Epithelial cell of esophagus (primary cell): ENCODE measurements at places on chromosomes 2 and 18.

DNA sequence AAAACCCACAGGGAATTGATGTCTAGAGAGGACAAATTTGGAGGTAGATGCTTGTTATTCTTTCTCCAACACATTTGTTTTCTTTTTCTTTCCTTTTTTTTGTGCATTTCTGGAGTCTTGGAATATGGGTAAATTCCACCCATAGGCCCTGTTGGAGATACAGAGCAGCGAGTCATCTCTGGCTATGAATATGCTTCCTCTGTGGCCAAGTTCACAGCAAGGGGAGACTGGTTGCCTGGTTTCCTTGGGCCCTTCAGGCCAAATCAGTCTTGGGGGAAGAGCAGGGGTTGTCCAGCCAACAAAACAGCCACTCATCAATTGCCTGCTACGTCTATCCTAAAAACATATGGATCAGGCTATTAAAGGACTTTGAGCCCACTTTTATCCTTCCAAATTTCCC, 27.5 kb downstream of the SP100 start:
- DNase-seq = peak; percentile 25

DNA sequence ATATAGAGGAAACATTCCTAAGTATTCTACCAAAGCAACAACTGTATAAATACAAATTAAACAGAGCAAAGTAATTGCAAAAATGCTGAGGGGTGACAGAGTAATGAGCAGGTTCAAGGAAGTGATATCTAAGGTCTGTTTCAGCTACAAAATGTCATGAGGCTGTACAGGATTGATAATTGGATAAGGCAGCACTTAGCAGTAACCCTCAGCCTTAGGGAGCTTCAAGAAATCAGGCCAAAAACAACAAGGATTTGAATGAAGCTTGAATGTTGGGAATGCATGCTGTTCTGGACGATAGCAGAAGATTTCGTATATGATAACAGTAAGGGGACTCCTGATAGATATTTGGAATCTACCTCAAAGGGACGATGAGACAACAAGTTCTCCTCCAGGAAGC, 142.0 kb upstream of the MMADHC start:
- no peak for DNase-seq

DNA sequence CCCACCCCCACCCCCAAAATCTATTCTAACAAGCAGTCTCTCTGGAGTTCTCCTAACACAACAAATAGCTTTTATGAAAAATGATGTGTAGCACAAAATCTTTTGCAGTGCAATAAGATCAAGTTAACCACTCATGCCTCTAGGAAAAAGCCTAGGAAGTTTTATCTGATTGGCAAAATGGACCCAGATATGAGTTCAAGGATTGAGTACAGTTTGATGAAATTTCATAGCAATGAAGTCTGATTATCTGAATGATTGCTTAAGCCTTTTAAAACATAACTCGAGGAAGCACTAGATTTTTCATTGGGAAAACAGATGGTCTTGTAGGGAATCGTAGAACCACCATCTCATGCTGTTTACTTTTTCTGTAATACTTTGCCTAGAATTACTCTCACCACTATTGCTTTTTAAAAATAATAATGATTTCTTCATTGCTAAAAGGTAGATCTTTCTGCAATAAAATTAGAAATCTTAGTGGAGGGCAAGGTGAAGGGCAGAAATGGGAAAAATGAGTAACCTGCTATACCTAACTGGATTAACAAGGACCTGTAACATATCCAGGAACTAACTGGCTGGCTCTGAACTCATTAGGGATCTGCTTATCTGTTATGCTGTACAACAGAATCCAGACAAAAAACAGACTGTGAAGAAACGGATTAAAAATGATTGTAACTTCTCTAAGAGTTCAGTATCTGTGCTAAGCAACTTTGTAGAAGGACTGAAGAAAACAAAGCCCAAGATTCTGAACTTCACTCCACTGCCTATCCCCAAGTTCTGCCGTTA, 73.7 kb upstream of the ETAA1 start:
- no peak for DNase-seq

- no peak for DNase-seq
These were observed 36.3 kb downstream of the CXCR4 start for GRCh38 chr2:136081582-136082210.

GRCh38 chr2:132911726-132912724, 242.0 kb upstream of the LYPD1 start:
- no peak for DNase-seq

DNA sequence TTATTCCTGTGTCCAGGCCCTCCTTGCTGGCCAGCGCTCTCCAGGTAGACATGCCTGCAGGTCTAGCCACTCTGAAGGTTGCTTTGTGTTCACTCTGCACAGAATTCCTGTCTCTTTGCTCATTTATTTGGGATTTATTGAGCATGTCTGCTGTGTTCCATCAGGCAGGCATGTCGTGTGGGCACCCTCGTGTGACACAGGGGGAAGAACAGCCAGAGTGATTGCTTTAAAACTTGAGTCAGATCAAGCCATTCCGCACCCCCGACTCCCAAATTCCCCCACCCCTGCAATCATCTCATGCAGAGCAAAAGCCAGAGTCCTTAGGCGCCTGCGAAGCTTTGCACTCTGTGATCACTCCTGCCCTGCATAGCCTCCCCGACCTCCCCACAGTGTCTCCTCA, 44.7 kb upstream of the SIX2 start:
- no peak for DNase-seq
